ENCODE measurements at places on chromosomes 7 and 10.

GRCh38 chr7:79723833-79724618 is 270.6 kb upstream of the MAGI2 start:
- no peak for DNase-seq

DNA sequence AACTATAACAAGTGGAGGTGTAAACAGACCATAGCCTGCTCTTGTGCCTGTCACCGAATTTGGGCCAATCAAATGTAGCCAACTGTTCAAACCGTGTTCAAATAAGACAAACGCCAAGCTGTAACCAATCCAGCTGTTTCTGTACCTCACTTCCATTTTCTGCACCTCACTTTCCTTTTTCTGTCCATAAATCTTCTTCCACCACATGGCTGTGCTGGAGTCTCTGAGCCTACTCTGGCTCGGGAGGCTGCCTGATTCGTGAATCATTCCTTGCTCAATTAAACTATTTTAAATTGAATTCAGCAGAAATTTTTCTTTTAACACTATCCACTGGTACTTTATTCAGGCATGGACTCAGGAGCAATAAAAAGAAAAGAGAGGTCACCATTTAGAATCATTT is 29.9 kb upstream of the COL1A2 start:
- peak; percentile 64 for DNase-seq

GRCh38 chr10:59844436-59844835 is 61.9 kb downstream of the CCDC6 start:
- DNase-seq, result no peak

DNA sequence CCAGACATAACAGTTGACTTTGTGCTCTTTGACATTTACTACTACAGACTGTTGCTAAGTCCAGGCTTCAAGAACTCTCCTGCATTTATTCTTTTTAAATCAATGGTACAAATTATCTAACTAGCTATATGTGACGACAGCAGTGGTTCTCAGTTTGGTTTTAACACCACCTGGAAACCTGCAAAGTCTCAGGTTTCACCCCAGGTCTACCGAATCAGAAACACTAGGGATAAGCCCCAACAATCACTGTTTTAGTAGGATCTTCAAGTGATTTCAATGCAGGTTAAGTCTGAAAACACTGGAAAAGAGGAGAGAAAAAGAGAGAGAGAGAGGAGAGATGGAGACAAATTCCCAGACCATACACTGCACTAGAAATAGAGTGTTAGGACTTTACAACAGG is 519.0 kb downstream of the PCDH15 start:
- no peak for DNase-seq

- DNase-seq, result no peak
Observed at GRCh38 chr10:98892523-98892922, 343.1 kb downstream of the HPSE2 start.

- DNase-seq, result no peak
Observed at GRCh38 chr7:141475679-141476078, 75.5 kb upstream of the AGK start.
